Activated T-cell treated with anti-CD3 and anti-CD28 coated beads for 48 hours (primary cell): ENCODE measurements at places on chromosomes 7 and 10.
A peak's percentile ranks its signal among the peaks of the same experiment; 100 is the strongest.

DNA sequence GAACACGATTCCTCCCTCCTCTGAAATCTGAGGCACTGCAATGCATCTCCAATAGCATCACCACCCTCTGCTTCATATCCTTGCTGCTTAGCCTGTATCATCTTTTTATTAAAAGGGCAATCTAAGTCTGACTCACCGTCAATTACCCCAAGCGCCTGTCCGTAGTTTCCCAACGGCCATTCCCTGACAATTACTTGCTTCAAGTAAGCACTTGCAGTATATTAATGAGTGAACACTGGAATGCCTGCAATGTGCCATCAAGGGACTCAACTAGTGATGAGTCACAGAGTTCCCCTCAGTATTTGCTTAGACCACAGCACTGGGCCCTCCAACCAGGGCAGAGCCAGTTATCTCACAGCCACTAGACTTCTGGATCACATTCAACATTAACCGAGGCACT is 19.5 kb upstream of the PPP1R3C start:
- DNase-seq = no peak

DNA sequence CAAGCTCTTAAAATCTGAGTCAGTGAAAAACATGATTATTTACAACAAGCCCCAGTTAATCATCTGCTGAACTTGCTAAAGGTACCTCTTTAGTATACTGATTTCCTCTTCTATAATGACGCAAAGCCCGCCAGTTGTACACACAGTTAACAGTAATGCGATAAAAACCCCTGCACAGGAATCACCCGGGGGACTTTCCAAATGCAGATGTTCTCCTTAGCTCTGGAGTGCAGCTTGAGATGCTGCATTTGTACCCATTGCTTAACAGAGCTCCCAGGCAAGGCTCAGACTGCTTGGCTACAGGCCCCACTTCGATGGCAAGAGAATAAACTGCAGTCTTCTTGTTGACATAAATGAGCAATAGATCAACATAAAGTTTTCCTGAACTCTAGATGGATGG is 279.6 kb upstream of the HGF start:
- no peak for DNase-seq

DNA sequence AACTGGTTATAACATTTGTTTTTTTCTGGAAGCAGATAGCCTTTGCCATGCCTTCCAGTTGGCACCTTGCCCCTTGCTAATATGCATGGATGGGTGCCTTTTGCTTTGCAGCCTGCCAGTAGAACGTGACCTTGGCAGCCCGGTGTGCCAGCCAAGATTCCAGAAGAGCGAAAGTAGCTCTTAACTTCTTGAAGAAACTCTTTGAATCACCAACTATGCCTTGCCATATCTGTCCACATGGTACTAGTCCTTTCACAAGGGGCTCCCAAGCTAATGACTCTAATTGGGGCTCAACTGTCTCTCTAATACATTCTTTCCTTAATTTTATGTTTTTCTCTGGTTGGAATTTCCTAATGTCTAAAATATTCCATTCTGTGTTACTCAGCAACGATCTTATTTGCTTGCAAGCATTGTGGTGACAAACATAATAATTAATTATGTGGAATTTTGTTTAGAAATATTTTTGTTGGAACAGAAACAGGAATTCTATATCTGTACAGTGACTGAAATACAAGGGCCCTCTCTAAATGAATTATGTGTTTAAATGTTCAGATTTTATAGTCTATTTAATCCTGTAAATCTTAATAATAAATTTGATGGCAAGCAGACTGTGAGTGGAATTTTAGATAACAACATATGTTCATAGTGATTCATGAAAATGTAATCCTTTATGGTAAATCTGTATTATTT is 45.8 kb downstream of the HDAC9 start:
- no peak for DNase-seq

DNA sequence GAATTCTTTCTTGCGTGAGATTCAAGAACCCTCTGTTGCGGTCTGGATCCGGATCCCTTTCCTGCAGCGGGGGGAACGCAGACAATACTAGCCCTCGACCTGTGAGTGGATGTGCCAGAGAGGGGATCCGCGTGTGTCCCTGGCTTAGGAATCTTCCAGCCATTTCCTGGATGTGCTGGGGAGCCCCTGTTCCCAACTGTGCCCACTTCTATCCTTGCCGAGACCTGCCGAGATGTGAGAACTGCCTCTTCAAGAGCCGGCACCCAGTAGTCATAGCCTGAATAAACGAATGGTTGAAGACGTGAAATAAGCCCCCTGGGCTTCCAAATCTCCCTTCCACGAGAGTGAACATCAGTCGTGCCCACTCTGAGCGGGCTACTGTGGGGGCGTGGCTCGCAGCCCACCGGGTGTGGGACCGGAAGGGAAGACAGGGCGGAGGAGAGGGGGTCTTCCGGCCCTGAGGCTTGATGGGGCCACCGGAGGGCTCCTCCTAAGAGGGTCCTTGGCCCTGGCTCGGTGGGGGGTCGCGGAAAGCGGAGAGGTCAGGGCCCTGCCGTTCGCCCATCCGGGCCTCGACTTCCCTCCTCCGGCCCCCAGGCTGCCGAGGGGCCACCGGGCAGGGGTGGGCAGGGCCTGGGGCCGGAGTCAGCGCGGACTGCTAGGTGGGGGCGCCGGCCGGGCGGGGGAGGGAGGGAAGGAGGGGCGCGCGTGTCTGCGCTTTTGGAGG is 1.3 kb upstream of the CCDC136 start:
- no peak for DNase-seq

GRCh38 chr10:86411281-86411841 is 44.8 kb upstream of the GRID1 start:
- no peak for DNase-seq

- no peak for DNase-seq
Measured at GRCh38 chr10:128530301-128530700, 404.1 kb upstream of the MKI67 start.

DNA sequence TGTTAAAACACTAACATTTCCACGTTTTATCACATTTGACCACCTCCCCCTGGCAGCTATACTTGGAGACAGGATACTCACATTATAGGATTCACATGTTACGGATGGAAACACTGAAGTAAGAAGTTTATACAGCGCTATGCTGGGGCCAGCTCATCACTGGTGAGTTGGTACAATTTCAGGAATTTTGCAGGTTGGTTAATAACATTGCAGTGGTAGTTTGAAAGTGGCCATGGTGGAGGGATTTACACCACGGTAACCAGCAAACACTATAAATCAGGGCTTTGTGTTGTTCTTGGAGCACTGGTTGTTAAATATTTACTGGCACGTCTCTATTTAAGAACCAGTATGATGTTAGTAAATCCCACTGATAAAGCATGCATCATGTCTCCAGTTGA is 174.0 kb downstream of the GFRA1 start:
- no peak for DNase-seq

DNA sequence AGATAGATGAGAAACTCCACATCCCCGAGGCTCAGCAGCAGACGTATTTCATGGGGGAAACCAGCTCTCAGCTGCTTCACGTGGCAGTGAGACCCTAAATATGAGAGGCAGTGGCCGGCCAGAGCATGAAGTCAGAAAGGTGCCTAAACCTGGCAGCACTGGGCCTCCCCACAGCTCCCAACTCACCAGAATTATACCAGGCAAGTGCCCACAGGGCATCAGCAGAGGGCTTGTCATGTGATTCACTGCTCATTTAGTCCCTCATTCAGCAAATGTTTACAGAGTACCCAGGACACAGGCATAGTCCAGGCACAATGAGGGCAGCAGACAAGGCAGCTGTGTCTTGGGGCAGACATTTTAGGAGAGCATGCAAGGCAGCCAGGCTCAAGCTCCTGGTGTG is 212.6 kb downstream of the PTPRN2 start:
- no peak for DNase-seq

GRCh38 chr7:4500812-4501211 is 181.3 kb upstream of the FOXK1 start:
- no peak for DNase-seq

DNA sequence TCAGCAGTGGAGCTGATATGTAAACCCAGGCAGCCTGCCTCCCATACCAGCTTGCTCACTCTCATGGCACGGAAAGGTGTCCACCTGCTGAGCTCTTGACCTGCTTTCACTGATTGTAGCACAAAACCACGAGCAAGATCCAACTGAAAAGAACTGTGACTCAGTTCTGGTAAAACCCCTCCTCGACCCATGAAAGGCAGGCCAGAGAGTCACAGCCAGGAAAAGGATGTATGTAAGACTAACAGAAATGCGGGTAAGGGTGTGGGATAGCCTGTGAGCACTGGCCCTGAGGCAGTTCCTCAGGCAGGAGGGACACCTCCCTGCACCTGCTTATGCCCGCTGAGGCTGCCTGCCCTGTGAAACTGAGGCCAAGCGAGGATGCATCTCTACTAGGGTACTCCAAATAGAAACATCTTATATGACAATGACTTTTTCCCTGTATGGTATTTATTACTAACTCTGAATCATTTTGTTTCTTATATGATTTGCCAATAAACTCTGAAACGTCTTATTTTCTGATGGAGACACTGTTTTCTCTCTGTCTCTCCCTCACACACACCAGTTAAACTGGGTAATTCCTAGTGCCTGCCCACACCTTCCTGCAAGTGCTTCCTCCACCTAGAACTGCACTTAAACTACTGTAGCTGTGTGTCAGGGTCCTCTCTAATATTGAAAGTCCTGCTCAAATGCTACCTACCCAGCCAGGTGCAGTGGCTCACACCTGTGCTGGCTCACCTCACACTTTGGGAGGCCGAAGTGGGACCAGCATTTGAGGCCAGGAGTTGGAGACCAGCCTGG is 73.3 kb upstream of the GHITM start:
- DNase-seq = no peak

DNA sequence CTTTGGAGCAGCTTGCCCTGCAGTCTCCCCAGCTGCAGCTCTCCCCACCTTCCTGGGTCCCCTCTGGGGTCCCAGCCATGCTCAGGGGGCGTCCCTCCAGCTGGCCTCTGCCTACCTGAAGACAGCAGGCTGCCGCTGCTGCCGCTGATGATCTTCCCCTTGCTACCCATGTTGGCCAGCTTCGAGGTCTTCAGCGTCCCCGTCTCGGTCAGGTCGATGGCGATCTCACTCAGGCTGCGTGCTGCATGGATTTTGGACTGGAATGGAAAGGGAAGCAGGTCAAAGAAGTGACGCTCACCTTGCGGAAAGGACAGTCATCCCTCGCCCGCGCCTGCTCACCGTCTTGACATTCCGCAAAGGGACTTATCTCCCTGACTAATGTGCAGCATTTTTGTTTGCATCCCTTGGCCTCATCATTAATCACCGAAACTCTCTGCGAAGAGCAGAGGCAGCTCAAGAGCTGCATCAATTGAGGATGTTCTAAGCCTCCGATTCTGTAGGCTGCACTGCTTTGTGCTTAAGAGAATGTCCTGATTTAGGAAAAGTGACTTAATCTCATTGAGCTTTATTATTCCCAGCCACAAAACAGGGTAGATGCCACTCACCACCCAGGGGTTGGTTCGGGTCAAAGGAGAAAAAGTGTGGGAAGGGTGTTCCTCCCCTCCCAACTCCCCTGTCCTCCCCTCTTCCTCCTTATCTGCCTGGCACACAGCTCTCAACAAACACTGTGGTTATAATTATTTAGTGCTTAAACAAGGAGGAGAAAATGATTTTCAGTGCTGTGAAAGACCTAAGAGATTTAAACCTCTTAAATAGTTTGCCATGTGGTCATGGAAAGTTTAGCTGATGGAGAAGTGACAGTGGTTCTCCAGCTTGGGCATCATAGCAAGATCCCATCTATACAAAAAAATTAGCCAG is 107.3 kb downstream of the PRPF18 start:
- DNase-seq = no peak

DNA sequence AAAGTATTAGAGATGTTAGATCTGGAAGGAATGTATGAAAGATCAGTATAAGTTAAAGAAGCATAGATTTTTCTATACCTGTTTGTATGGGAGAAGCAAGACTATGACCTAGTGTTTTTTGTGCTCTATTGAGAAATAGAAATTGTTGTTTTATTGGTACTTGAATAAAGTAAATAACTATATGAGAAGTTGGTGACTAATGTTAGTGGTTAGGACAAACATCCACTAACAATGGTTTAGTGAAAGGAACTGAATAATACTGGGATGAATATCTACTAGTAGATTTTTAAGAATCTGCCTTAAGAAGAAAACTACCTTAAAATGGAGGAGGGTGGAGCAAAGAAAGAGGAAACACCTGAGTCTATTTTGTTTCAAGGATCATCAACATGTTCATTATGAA is 521.1 kb upstream of the POT1 start:
- no peak for DNase-seq

- no peak for DNase-seq
Measured at GRCh38 chr10:82759050-82759449, 884.1 kb downstream of the NRG3 start.

DNA sequence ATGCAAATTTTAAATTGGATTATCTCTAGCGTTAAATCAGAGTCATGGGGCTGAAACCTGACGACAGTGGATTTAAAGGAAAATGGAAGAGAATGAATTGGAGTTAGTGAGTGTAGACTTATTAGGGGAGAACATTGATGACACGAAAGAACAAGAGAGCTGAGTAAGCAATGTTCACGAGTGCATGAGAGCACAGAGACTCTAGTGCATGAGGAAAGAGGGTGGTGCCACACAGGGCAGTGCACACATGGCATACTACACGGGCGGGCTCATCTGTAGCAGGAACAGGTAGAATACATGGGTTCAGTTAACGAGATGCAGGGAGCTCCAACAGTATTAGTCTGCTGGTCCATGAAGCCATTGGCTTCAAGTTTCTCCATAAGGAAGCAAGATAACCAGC is 53.9 kb downstream of the USP6NL start:
- no peak for DNase-seq

DNA sequence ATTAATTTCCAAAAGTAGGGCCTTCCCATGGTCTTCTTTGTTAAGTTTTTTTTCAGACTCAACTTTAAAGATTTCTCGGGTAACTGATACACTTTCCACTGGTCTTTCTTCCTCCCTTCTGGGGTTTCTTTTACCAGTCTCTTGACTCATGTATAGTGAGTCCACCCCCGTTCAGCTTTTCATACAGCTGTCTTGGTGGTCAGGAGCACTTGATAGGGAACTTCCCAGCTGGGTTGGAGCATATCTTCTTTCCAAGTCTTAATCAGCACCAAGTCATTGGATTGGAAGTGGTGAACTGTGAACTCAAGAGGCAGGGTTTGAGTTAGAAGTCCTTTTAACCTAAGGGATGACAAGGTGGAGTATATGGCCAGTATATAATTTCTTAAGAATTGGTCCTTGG is 29.2 kb upstream of the ELOVL3 start:
- peak; percentile 8 for DNase-seq

GRCh38 chr7:133822868-133823552 is 304.1 kb upstream of the LRGUK start:
- no peak for DNase-seq

DNA sequence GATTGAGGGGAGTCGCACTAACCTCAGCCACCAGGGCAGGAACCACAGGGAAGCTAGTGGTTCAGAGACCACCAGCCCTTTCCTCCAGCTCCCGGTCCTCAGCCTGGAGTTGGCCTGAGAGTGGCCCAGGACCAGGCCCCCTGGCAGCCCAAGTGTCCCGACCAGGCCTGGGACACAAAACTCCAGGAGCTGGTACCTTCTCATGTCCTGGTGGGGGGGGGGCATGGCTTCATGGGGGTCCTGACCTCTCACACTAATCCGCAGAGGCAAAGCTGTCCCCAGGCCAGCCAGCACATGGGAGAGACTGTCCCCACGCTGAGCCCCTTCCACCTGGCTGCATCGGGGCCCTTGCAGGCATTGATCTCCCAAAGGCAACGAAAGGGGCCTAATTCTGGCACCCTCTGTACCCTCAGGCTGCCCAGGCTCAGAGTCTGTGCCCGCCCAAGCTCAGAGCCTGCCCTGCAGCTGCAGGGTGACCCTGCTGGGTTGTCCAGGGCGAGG is 28.2 kb downstream of the GPRIN2 start:
- no peak for DNase-seq

- DNase-seq = no peak
Measured at GRCh38 chr7:56092789-56093531, at the start of gene PHKG1. Gene PHKG1, minus strand, starts transcription at chr7:56092952. Its CDS starts 4,011 bp downstream, at chr7:56088941.
